ENCODE measurements at places on chromosomes 2 and 18. TPM values are rescaled to one million over a fixed set of nuclear protein-coding genes. Genes with fewer than 3 reads are reported as not detected.

Gene TYMS
- polyA plus RNA-seq = 10.2 TPM

Gene KIF3C
- 1.9 TPM for polyA plus RNA-seq

Gene DAW1
- polyA plus RNA-seq = 1.0 TPM

Gene PAIP2B
- 10.6 TPM for polyA plus RNA-seq

Gene ST6GAL2
- 0.22 TPM for polyA plus RNA-seq

Gene FBXO41
- 0.49 TPM for polyA plus RNA-seq

Gene CNTNAP5
- not detected for polyA plus RNA-seq

Gene DOK6
- polyA plus RNA-seq = 4.6 TPM

Gene ALLC
- 1.3 TPM for polyA plus RNA-seq

Gene CFC1
- polyA plus RNA-seq = not detected

Gene CEBPZOS
- polyA plus RNA-seq = 60.7 TPM

Gene KLHL29
- 1.5 TPM for polyA plus RNA-seq

Gene CCDC88A
- polyA plus RNA-seq = 8.2 TPM

Gene REG3A
- not detected for polyA plus RNA-seq

Gene ACMSD
- 152 TPM for polyA plus RNA-seq

Gene TMEM37
- polyA plus RNA-seq = 221 TPM

Gene CKAP2L
- not detected for polyA plus RNA-seq

Gene IRS1
- polyA plus RNA-seq = 4.5 TPM

Gene TMSB10
- polyA plus RNA-seq = 2,277 TPM

Gene PSTPIP2
- 1.3 TPM for polyA plus RNA-seq

Gene HNMT
- polyA plus RNA-seq = 69.2 TPM

Gene NEB
- 1.6 TPM for polyA plus RNA-seq

Gene LYG2
- not detected for polyA plus RNA-seq

Gene DPP10
- 0.67 TPM for polyA plus RNA-seq

Gene RTP5
- polyA plus RNA-seq = not detected

Gene TTN
- 0.02 TPM for polyA plus RNA-seq

Gene GPR39
- polyA plus RNA-seq = 4.9 TPM

Gene C2orf76
- 31.3 TPM for polyA plus RNA-seq

Gene COLEC11
- polyA plus RNA-seq = 34.6 TPM

Gene FSIP2
- polyA plus RNA-seq = 0.22 TPM

Gene FOSL2
- 20.6 TPM for polyA plus RNA-seq

Gene UCN
- polyA plus RNA-seq = 1.3 TPM

Gene PELI1
- polyA plus RNA-seq = 4.6 TPM

Gene GYPC
- polyA plus RNA-seq = 61.9 TPM

Measured in kidney (tissue), 22 donors.